ENCODE measurements at places on chromosomes 6 and 20.

DNA sequence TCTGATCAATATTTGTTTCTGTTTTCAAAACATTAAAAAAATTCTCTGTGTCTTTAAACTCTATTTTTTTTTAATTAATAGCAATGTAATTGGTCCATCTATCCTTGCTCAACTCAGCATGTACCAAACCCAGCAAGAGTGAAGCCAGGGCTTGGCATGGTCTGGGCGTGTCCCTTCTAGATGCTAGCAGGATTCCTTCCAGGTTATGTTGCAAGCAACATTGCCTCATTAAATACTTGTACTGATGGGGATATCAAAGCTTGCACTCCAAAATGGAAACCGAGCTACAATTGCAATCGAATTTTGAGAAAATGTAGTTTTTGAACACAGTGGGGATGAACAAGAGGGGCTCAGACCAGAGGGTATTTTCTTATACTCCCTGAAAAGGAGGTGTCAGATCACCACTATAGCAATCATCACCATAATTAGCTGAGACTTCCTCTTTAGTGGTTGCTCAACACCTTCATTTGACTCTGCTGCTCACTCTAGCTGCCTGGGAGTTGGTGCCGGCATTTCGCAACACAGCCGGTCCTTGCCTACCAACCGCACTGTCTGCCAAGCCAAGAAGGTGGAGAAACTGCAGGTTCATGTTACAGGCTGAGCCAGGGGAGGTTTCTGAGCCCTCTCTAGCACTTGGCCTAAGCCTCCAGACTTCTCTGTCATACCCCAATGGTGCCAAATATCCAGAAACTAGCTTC, 67.8 kb upstream of the RALGAPA2 start:
- no peak for DNase-seq

GRCh38 chr20:63178889-63179686, 36.8 kb downstream of the YTHDF1 start:
- no peak for DNase-seq

GRCh38 chr20:63487116-63487764, 11.6 kb downstream of the EEF1A2 start:
- no peak for DNase-seq

- DNase-seq, result no peak
Observed at GRCh38 chr6:16486661-16487060, 248.3 kb downstream of the GMPR start.

All from esophagus squamous epithelium (tissue), 5 donors.